ENCODE measurements at places on chromosomes 6 and 20.

GRCh38 chr6:43714311-43715055 lies 26.9 kb upstream of the MRPS18A start:
- DNase-seq: peak; percentile 75

DNA sequence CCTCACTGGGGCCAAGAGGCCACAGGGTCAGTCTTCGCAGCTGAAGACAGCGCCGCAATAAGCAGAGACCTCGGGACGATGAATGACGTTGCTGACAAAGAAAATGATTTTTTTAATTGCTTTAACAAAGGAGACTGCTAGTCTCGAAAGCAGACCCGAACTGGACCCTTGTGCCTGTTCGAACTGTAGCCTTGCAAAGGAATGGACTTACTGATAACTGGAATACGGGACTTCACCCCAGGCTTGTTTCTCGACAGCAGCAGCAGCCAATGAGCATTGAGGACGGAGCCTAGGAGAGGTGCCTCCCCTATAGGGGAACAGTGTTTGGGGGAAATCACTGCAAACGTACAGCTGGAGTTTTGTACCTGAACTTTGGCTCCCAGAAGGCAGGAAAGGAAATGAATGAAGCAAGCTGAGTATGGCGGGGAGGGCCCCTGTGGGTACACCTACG lies 1.3 kb upstream of the TAF4 start:
- no peak for DNase-seq

DNA sequence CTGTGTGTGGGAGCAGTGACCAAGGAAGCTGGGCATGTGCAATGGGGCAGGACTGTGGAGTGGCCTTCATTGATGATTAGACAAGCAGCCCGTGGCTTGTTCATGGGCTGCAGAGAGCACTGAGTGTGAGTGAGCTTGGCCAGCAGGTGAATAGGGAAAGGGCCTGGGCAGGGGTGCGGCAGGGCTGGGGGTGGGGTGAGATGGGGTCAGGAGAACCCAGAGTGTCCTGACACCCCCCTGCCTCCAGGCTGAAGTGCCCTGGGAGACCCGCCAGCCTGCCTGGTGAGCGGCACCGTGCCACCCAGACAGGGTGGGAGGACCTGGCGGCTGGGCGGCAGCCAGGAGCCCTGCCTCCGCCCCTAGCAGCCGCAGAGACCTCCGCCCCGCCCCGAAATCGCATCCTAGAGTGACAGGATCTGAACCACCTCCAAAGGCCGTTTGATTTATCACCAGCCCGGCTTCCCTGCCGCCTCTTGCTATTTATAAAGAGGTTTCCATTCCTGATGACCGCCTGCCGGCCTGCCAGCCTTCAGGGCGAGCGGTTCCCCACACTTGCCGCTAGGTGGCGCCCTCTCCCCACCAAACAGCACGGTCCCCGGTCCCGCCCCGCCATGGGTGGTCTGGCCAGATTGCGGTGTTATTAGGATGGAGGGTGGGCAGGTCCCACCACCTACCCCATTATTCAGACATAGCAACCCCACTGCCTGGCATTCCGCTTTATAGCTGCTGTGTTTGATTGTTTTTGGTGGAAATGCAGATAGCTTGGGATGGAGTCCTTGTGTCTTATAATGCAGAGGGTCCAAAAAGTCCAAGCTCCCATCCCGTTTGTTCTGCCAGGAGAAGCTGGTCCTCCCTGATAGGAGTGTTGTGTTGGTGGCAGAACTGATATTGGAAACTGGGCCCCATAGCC lies 3.5 kb downstream of the MYLK2 start:
- DNase-seq: peak; percentile 89

- no peak for DNase-seq
Measured at GRCh38 chr20:5745416-5746030, 4.7 kb upstream of the SHLD1 start.

GRCh38 chr6:2387445-2387844 lies 142.0 kb upstream of the GMDS start:
- DNase-seq: no peak

GRCh38 chr20:41177636-41178035 lies 40.3 kb downstream of the PLCG1 start:
- no peak for DNase-seq

DNA sequence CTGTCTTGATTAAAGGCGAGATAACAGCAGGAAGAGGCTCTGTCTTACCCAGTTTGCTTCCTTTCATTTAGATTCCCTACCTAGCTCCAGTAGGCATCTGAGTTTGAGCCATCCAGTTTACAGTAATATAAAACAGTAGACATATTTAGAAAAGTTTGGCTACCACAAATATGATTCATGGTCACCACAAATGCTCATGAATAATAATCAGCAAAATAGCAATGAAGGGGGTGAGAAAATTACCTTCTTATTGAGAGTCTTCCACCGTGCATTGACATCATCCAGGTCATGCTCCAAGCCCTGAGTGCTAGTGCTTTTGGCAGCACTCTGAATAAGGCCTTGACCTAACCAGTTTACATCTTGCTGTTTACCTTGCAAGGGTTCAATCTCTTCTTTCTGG lies 106.2 kb downstream of the DST start:
- no peak for DNase-seq

- DNase-seq: no peak
Measured at GRCh38 chr20:42432496-42433334, 757.0 kb downstream of the PTPRT start.

DNA sequence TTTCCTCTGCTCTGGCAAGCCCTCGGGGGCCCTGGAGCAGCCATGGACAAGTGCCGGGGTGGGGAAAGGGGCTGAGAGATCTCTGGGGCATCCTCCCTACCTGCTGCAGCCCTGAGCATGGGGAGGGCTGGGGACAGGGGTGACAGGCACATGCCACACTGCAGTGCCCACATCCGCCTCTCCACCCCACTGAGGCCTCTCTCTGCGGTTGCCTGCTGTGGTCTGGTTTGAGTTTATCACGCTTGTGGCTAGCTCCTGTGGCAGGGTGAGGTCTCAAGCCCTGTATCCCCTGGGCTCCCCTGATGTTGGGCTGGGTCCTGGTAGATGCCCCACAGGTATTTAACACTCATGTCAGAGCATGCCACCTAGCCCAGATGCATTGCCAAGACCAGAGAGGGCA lies 52.9 kb upstream of the MLN start:
- peak; percentile 26 for DNase-seq

DNA sequence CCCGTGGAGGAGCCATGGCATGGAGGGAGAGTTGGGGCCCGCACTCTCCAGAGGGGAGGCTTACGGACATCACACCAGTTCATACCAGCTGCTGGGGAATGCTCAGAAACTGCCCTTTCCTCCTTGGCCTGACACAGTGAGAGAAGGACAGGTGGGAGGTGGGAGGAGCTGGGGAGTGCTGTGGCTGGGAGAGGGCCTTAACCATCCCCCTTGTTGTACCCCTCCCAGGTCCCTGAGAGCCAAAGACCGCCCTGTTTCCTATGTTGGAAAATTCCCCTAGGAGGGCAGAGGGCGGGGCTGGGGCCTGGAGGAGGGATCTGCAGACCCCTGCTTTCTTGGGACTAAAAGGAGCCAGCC lies 24.1 kb downstream of the FOXP4 start:
- DNase-seq: no peak

All from RPMI8226 (cell line).